ENCODE measurements at places on chromosomes 11 and 22.

- peak; percentile 48 for DNase-seq
Measured at GRCh38 chr11:8604078-8604723, 10.2 kb upstream of the STK33 start.

- DNase-seq, result no peak
Measured at GRCh38 chr22:42596863-42597530, 17.7 kb downstream of the POLDIP3 start.

- no peak for DNase-seq
Measured at GRCh38 chr11:126153972-126154371, 57.5 kb downstream of the RPUSD4 start.

- no peak for DNase-seq
Measured at GRCh38 chr11:13699870-13700269, 31.4 kb downstream of the FAR1 start.

DNA sequence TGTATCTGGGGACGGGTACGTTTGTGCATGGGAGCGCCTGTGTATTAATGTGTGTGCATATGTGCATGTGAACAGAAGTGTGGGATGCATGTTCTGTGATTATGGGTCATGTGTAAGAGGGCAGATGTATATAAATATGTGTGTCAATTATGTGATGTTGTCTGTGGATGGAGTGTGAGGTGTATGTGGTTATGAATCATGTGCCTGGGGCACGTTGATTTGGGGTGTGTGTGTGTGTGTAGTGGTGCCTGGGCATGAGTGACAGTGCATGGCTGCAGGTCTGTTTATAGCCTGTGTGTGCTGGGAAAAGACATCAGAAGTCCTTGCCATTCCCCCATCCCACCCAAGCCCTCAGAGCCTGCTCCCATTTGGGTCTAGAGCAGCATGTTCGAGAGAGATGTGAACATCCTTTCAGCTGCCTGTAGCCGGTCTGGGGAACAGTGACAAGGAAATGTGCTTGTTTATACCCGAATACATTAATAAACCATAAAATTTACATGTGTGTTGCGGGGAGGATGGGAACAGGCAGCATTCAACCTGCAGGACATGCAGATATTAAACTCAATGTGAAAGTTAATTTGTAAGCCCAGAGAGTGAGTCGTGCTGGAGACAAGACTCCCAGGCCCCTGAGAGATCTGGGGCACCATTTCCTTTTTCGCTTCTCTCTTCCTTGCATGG is 129.0 kb downstream of the NECTIN1 start:
- no peak for DNase-seq

- DNase-seq, result no peak
Measured at GRCh38 chr22:43402128-43402527, 9.7 kb upstream of the MPPED1 start.

GRCh38 chr11:59669611-59670009 is 773 bp upstream of the PATL1 start:
- DNase-seq, result no peak

All from NB4 (cell line).